ENCODE measurements at places on chromosomes 4 and X.
A peak's percentile ranks its signal among the peaks of the same experiment; 100 is the strongest.

DNA sequence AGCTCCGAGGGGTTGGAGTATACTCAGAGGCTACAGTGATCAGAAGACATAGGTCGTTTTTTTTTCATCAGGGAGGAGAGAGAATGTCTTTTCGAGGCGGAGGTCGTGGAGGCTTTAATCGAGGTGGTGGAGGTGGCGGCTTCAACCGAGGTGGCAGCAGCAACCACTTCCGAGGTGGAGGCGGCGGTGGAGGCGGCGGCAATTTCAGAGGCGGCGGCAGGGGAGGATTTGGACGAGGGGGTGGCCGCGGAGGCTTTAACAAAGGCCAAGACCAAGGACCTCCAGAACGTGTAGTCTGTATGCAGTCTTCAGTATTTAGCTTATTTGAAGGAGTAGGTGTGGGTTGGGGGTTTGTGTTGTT, 500 bp downstream of the GAR1 start:
- DNase-seq = no peak

DNA sequence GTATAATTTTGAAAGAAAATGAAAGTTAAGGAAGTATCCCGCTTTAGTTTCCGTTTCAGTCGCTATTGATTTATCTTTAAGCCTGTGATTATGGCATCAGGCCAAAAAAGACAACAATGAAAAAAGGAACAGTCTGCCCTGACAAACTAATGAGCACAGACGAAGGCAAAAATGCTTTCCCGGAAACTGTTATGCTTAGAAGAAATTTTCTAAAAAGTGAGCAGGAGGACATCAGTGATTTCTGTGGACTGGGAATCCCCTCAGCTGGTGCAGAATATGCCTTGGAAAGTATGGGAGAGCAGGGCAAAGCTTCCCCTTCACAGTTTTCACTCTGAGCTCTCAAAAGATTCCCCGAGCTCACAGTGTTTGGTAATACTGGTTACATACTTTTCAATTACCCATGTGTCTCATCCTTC, 5.1 kb upstream of the CXCL10 start:
- DNase-seq = no peak

DNA sequence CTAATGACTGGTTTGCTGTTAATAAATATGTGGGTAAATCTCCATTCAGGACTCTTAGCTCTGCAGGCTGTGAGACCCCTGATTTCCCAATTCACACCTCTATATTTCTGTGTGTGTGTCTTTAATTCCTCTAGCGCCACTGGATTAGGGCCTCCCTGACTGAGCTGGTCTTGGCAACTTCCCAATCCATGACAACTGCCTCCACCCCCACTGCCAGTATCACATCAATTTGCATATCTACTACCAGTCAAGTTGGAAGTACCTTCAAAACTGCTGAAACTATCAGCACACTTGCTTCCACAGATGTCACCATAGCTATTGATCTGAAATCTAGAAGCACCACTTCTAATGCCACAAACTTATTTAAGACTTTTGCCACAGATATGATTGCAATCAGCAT, 27.6 kb downstream of the OPRPN start:
- DNase-seq = no peak

DNA sequence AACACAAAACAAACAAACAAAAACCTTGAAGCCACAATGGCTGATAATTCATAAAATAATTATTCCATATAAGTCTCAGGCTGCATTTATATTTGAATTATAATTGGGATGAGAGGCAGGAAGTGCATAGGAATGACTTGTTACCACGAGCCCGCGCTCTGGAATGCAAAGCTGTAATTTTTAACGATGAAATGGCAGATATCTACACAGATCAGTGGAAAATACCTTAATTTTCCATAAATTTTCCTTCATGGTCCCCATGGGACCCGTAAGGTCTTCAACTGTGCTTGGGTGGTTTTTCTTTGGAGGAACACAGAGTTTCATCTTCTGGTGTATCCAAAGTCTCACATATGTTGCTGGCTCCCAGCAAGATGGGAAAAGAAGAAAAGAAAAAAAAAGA, 226.8 kb downstream of the SHOX start:
- no peak for DNase-seq

DNA sequence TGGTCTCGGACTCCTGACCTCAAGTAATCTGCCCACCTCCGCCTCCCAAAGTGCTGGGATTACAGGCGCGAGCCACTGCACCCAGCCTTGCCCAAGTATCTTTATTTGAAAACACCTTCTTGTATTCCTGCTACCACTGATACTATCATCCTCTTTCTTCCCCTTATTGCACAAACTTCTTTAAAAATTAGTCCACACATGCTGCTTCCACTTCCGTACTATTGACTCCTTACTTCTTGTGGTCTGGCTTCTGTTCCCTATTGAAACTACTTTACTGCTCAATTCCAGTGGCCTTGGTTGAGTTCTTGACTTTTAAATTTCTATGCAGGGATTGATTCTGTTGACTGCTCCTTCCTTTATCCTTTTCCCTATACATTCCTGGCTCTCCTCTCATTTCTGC, 38.8 kb downstream of the MTM1 start:
- no peak for DNase-seq

DNA sequence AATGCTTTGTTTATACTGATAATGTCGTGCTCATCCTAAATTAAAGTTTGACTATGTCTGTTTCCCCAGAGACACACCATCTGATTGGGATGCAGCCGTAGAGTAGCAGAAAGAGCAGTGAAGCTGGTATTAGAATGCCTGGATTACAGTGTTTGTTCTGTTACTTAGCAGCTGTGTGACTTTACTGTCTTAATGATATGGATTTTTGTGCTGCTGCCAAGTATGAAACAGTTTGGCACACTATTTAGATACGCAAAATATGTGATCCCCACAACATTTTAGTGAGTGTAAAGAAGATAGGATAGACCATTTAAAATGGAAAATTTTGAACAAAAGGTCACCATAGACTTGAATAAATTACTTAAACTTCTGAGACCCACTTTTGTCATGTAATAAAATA, 1.2 kb upstream of the CHIC1 start:
- DNase-seq = no peak

DNA sequence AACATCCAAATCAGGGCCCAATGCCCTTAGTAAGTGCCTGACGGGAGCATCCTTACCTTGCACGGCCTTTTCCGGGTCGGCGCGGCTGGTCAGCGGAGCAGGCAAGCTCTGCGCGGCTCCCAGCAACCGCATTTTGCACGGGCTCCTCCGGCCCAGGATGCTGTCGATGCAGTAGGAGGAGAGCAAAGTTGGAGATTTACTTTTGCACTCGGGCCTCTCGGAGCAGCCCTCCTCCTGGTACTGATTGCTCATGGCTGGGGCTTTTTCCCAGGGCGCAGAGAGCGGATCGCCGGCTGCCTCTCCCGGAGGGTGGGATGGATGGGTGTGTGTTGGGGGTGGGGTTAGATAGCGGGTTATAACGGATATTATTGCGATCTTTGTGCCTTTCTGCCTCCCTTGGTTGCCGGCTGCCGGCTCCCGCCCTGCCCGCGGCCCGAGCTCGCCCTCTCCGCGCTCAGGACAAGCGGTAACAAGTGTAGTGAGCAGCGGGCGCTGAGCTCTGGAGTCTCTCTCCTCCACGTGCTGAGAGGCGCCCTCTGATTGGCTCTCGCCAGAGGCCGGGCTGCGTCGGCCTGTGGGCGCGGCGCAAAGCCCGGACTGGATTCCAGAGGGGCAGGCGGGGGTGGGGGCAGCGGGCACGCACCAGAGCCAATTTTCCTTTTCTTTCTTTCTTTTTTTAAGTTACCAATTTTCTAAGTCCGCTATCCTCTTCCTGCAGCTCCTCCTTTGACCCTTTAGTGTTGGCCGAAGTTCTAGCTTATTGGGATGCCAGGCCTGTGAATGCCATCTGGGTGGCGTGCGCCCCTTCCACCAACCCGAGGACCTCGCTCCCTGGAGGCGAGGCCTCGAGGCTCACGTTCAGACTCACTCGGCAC, at the start of gene ARX:
TSS of gene ARX (minus strand) at position 480 of the 875 bp plus-strand sequence. CDS start at position 252, 228 bp downstream.
- peak; percentile 50 for DNase-seq

- peak; percentile 51 for DNase-seq
Observed at GRCh38 chrX:132612821-132613564, 124.2 kb upstream of the MBNL3 start.

DNA sequence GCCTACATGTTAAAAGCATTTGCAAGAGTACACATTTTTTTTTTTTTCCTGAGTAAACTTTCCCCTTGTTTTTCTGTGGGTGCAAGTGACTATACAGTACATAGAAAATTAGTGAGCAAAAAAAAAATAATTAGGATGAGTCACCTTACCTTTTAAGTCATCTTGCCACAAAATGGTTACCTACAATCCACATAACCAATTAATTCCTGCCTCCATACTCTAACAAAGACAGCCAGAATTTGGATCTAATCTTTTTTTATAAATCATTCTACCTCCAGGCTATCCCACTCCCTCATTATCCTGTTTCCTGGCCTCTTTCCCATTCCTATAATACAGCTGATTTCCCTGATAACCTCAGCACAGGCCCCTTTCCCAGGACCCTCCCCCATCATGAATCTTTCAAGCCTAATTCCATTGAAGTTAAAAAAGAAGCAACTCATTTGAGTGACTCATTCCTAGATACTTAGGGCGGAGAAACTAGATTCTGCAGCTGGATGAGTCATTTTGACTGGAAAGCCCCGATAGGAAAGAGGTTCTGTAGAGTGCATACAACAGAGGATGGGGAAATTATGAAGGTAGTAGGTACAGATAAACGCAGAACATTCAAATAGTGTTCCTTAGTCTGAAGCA, 128.2 kb downstream of the C4orf51 start:
- DNase-seq = peak; percentile 69

GRCh38 chr4:185742766-185743165, 69.2 kb downstream of the SORBS2 start:
- no peak for DNase-seq

- no peak for DNase-seq
Observed at GRCh38 chrX:106976416-106976815, 23.6 kb downstream of the MORC4 start.

GRCh38 chr4:162791226-162791625, 375.5 kb downstream of the NAF1 start:
- DNase-seq = no peak
